ENCODE measurements at places on chromosomes 3 and 15.

DNA sequence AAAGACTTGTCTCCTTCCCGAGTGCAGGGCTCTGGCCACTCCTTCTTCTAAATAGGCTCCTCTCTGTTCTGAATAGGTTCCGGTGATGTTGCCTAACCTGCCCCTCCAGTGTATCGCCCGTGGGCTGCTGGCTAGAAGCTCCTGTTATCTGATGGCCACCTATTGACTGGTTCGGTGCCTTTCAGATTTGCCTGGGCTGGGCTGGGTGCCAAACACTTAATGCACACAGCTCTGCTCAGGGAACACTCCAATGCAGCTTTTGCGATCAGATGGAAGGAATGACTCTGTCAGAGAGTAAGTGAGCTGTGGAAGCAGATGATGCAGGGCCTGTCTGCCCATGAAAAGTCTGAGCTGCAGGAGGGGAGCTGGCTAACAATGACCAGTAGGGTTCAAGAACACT lies 112.9 kb downstream of the CORO2B start:
- no peak for DNase-seq

DNA sequence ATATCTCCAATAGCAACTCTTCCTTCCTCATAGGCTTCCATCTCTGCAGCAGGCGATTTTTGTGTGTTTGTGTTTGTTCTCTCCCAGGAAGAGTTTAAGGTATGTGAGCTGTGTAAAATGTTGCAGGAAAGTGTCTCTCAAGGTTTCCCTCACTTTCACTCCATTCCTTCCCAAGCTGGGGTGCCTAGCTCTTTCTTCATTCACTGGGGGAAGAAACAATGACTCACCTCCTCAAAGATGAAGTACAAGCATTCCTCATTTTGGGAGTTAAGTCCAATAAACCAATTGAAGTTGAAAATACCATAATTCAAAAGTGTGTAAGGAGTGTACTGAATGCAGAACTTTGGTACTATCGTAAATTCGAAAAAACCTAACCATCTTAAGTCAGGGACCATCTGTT lies 422.7 kb upstream of the CFAP20DC start:
- no peak for DNase-seq

DNA sequence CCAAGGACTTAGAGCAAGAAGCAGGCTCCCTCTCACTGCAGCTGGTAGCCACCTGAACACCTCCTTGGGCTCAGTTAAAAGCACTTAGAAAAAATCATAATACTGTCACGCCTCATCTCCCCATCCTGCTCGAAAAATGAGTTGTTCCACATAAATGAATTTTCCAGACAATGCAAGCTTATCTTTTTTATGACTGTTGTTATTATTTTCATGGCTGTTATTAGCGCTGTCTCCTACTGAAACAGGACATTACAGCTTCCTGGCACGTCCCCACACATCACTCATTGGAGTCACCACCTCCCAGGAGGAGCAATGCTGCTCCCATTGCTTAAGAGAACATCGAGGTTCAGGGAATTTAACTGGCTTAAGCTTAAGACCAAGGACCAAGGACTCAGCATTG lies 26.5 kb downstream of the CCDC33 start:
- DNase-seq: no peak

DNA sequence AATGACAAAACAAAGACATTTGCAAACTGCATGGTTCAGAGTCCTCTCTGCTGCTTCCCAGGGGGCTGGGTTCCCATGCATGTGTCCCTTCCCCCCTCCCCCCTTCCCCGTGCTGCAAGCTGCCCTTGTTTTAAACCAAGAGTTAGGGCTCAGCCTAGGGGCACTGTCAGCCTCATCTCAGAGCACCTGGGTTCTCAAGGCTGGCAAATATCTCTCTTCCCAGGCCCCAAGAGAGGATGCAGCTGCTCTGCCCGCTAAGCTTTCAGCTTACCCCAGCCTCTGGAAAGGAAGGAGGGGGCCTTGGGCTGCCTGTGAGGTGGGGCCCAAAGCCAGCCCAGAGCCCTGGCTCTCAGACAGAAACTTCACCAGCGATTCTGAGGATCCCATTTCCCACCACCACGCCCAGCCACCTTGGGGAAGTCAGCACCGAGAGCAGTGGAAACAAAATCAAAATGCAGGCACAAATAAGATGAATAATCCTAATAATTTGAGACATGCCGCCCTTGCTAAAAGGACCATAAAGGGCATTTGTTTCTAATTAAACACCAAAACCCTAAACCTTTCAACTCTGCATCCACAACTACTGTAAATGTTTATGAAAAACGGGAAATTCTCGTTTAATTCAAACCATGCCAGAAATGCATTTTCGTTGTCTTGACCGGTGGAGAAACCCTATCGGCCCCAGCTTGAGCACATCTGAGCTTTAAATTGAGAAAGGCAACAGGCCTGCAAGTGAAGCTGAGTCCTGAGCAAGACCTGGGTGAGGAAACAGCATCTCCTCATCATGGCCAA lies 67.7 kb upstream of the WNT5A start:
- DNase-seq: no peak

DNA sequence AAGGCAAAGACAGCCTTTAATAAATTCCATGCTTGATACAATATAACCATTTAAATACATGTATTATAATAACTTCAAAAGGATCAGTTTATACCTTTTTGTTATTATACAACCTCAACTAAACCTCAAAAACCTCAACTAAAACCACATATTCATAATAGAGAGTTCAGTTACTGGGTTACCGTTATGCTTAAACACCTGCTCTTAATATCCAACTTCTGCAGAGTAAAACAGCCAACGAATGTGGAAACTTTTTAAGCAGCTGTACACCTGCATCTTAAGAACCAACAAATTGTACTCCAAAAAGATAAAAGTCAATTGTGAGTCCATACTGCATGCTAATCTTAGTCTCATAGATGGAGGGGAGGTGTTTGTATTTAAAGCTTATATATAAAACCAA lies 53.5 kb downstream of the TFDP2 start:
- no peak for DNase-seq

DNA sequence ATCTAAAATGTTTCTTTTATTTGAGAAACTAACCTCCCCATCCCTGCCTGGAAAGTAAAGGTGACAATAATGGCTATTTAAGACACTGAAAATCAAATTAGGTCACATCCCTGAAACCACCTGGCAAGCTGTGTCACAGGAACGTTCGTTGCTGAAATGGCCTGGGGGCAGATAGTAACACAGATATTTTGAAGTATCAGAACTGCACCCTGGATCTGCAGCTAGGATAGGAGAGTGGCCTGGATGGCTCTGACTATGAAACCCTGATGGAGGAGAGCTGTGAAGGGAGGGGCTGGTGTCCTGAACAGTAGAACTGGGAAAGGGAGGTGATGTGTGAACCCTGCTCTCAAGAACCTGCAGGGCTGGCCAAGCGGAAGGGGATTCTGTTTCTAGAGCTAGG lies 648.3 kb upstream of the CFAP20DC start:
- no peak for DNase-seq

GRCh38 chr3:105904678-105905284 lies 36.0 kb upstream of the CBLB start:
- DNase-seq: no peak

- DNase-seq: no peak
Measured at GRCh38 chr3:78427303-78427702, 1340.5 kb downstream of the ROBO1 start.

GRCh38 chr3:174355505-174355904 lies 503.6 kb upstream of the NAALADL2 start:
- peak; percentile 53 for DNase-seq

DNA sequence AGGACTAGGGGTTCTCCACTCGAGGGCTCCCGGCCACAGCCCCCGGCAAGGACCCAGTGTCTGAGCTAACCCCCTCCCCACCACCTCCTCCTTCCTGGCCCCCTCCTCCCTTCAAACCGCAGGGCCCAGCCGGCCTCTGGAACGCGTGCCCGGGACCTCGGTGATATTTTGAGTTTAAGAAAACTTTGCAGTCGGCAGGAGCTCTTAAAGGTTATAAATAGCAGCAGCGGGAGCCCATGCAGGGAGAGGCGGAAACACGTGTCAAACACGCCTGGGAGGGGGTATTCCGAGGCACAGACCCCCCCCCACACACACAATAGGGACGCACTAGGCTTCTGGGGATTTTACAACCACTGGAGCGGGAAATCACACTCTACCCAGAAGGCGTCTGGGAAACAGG lies 3.1 kb upstream of the PTH1R start:
- DNase-seq: no peak

DNA sequence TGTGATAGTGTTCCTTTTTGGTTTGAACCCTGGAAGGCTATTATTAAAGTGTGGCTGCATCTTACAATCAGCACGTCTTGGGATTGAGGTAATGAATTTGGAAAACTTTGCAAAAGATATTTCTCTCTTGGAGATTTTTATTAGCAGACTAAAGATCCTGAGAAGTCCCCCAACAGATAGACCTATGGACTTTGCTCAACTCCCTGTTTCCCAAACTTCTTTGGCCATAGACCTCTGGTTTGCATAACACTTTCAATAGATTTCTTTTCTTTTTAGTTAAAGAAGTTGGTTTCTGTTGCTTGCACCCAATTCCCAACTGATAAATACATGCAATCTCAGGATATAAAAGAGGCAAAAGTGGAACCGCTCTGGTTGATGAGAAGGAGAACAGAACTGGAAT lies 465.8 kb upstream of the PROK2 start:
- no peak for DNase-seq

DNA sequence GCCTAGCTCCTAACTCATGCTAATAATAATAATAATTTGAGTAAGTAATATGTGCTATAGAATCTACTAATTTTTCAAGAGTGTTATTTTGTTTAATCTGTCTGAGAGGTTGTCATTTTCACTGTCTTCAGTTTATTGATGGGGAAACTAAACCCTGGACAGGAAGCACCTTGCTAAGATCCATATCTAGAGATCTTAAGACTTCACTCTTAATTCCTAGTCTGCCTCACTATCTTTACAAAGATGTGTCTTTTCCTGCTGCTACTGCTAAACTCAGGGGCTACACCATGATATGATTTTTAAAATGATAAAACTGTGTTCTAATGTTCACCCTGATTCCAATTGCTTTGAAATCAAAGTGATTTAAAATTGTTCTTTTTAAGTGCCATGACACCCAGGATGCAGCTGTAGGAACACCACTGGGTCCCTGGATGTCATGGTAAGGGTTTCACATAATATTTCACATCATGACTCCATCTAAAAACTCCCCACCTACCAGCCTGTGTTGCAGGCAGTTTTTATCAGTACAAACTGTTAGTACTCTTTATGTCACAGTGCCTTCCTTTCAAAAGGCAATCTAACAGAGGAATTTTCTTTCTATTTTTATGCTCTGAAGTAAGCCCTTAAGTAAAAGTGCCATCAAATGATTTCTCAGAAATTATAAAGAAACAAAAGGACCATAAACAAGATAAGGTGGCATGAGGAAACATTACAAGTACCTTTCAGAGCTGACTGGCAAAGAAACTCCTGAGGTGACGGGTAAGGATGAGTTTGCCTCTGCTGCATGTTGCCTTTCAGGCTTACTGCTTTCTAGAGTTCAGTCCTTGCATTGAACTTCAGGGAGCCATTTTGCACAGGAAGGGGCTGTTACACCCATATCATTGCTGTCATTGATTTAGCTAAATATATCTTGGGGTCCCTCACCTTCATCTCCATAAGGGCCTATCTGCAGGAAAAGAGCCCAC lies 160.1 kb upstream of the SATB1 start:
- DNase-seq: no peak

DNA sequence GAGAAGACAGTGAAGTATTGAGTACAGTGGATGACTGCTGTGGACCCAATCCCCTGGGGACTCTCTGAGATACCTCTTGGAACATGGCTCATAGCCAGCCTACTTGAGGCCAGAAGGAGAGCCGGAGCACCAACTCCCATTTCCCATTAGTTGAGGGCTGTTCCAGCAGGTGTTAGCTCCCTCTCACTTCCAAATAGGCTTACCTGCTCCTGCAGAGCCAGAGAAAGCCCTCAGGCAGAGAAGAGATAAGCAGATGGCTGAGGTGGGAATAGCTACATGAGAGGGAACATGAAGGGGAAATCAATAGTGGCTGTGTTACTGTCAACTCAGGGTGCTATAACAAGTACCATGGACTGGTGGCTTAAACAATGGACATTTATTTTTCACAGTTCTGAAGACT lies 4.6 kb upstream of the CCK start:
- DNase-seq: no peak

DNA sequence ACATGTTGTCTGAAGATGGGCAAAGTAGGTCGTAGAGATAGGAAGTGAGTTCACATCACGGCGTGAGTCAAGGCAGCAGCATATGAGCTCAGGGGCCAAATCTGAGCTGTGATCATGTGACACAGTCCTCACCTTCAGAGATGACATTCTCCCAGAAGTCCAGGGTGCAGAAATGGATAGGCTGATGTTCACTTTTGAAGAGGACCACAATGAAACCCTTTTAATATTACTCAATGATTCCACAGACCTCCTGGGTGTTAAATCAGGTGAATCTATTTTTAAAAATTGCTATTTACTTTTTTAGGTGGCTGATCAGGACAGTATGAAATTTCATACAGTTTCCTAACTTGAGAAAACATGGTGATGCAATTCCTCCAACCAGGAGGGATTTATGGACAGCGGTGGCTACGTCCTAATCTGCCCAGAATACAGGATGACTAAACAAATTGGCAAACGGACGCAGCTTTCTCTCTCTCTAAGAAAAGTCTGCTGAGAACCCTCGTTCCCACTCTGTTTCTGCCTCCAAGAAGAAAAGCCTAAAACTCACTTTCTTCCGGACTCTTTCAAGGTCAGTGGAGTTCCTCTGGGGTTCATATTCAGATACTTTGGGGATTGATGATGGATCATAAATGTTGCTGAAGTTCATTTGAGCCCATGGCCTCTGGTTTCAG lies 34.4 kb downstream of the B3GNT5 start:
- DNase-seq: no peak

GRCh38 chr3:161393803-161394202 lies 22.5 kb upstream of the SPTSSB start:
- DNase-seq: no peak

DNA sequence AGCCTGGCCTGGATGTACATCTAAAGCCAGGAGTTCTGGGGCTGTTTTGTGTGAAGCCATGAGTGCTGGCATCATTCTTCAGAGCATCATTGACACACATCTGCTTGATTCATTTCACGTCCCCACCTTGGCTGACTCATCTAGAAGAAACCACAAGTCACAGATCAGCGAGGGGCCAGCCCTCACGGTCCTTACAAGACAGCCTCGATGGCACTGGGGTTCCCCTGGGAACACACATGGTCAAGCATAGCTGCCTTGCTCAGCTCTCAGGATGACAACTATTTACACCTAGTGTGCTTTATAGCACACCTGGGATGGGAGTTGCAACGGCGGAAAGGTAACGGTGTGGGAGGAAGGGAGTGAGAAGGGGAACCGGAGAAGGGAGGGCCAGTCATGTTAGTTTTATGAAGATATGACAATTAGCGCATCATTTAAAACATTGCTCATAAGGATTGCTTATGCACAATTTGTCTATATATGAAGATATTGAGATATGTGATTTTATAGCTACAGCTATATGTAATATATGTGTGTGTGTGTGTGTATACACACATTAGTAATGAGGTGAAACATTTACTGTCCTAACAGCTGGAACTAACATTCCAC lies 227.1 kb downstream of the RPLP1 start:
- DNase-seq: no peak

GRCh38 chr3:69669070-69669469 lies 70.2 kb upstream of the MITF start:
- peak; percentile 35 for DNase-seq

GRCh38 chr3:28050885-28051284 lies 190.5 kb upstream of the CMC1 start:
- no peak for DNase-seq

All from pons (tissue), 1 donor.